ENCODE measurements at places on chromosomes 13 and 19. TPM values are rescaled to one million over a fixed set of nuclear protein-coding genes. Genes with fewer than 3 reads are reported as not detected.

The TUBGCP3 gene
- polyA plus RNA-seq, result 30.8 TPM

The ZNF177 gene
- 11.3 TPM for polyA plus RNA-seq

The KLK2 gene
- 0.38 TPM for polyA plus RNA-seq

The SOX1 gene
- not detected for polyA plus RNA-seq

The EMP3 gene
- 190 TPM for polyA plus RNA-seq

The RGS9BP gene
- 0.35 TPM for polyA plus RNA-seq

The ZNF723 gene
- 0.11 TPM for polyA plus RNA-seq

The GNG8 gene
- polyA plus RNA-seq, result 1.5 TPM

The CBY2 gene
- not detected for polyA plus RNA-seq

The OR7C1 gene
- polyA plus RNA-seq, result 0.59 TPM

The NLRP4 gene
- polyA plus RNA-seq, result not detected
